GM04503 (cell line): ENCODE measurements at places on chromosomes 3 and 15.

- no peak for DNase-seq
Measured at GRCh38 chr15:89502867-89503595, 6.6 kb upstream of the RHCG start.

GRCh38 chr3:60585918-60586317, 665.3 kb downstream of the FHIT start:
- DNase-seq, result no peak

DNA sequence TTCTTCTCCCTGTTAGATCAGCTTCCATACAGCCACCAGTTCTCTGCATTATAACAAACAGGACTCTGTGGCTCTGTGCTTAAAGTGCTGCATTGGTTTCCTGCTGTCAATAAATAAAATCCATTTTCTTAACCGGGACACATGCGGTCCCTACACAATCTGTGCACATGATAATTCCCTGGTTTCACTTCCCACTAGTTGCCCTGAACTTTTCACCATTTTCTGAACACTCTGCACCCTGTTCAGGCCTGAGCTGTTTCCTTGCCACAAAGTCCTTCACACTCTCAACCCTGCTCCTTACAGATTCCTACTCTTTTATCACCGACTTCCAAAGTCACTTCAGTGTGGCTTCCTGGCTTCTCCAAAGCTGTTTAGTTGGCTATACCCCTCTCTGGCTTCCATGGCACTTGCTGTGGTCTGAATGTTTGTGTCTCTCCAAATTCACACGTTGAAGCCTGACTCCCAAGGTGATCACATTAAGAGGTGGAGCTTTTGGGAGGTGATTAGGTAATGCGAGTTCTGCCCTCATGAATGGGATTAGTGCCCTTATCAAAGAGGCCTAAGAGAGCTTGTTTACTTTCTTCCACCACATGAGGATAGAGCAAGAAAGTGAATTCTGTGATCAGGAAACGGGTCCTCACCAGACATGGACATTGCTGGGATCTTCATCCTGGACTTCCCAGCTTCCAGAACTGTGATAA, 233.4 kb downstream of the CHST2 start:
- DNase-seq, result no peak

GRCh38 chr15:67042551-67043142, 22.8 kb upstream of the SMAD3 start:
- no peak for DNase-seq

GRCh38 chr3:134823679-134824078, 28.6 kb downstream of the EPHB1 start:
- DNase-seq, result no peak

- DNase-seq, result no peak
Measured at GRCh38 chr3:112763258-112763657, 83.4 kb downstream of the CD200R1L start.

DNA sequence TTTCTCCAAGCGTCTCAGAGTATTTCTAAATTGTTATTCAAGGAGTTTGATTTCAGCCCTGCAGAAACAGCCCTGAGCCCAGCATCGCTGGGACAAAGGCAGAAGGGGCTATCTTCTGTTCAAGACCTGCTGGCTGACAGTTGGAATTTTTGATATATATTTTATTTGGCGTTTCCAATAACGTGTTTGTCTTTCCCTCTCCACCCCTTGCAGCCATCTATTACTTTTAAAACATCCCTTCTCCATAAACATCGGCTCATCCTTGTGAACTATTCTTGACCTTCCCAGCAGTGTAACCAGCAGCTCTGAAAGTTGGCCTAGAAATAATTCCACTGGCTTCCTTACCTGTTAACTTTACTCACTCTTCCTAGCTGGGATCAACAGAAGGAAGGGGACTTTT, 5.5 kb upstream of the MEIS2 start:
- no peak for DNase-seq

- no peak for DNase-seq
Measured at GRCh38 chr15:52527196-52527910, 1.3 kb downstream of the MYO5A start.

GRCh38 chr15:45169608-45170480, 17.9 kb downstream of the SHF start:
- DNase-seq, result no peak

DNA sequence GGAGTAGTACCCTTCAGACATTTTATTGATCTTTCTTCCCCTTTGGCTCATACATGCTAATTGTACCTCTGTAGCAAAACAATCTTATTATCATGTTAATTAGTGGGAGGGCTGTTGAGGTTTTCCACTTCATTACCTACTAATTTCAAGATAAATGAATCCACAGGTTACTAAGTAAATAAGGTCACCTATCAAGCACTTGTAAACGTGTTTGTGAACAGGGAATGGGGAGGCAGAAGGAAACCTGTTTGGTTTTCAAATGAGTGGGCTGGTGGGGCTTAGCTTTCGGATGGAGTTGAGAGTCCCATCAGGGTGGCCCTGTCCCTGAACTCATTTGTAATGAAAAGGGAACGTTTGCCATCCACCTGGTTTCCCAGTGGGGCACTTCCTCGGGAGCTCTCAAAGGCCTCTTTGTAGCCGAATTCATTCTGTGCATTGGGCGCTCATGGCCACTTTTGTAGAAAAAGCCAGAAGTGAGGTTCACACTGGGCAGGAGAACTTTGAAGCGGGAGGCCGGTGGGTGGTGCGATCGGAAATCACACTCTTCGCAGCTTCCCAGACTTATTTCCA, 419.8 kb upstream of the NR2F2 start:
- DNase-seq, result no peak

GRCh38 chr15:101723874-101724674, at the start of gene TARS3:
Gene TARS3, minus strand, starts transcription at chr15:101724473. Its CDS starts 86 bp downstream, at chr15:101724387.
- DNase-seq, result peak; percentile 34

DNA sequence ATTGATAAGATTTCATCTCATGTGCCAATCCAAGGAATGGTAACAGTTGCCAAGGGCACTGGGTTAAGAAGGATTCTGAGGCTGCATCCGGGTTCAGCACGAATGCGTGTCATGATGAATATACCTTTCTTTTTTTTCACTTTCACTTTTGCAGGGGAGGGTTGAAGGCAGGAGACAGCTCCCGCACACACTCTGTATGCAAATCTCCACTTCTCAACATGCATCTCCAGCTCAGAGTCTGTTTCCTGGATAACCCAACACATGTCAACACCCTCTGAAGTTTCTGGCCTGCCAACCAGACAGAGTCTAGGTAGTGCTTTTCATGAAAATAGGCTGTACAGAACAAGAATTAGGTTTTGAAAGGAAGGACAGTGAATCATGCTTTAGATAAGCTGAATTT, 21.6 kb downstream of the B4GALT4 start:
- no peak for DNase-seq

DNA sequence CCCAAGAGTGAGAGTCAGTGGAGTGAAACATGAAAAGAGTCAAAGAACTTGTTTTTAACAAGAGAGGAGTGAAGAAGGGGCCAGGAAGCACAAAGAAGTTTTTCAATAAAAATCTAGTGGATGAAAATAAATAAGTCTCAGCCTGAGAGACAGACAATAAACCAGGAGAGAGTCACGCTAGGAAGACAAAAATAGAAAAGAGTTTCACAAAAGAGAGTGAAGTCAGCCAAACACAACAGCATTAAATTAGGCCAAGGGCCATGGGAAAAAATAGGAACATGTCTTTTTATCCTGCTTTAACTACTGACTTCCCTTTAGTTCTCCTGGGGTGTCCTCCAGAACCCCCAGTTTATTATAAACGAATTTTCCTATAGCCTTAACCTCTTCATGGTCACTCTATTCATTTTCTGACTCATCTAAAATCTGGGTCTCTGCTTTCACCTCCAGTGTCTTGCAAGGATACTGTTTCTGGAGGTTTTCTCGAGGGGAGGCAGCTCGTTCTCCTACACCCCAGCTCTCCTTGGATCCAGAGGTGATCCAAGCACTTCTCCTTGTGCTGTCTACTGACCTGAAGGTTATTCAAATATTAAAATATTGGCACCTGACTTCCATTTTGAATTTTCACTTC, 571.5 kb upstream of the PPP2R3A start:
- DNase-seq, result peak; percentile 6

DNA sequence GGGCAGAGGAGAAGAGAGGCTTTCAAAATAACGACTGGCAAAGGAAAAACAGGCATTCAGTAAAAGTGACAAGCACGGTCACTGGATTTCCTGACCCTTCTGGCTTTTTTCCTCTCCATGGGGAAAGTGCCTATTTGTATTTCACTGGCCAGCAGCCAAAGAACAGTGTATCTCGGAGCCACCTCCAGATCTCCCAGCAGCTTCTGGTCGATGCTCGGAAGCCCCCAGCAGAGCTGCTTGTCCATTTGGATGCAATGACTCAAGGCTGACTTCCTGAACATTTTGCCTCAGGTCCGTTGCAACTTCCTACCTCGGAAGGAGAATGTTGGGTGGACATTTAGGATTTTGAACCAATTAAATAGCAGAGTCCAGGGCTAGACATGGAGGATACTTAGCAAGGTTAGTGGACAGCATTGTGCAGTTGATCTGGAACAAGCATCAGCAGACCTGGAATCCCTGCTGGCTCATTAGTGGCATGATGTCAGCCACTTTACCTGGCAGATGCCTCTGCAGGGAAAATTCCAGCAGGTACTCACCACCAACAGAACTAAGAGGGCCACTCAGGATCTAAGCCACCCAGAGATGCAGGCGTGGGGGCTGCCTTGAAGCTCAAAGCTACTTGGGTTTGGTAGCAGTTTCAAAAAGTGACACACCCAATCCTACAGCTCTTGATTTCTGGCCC, 1.1 kb downstream of the FAM107A start:
- no peak for DNase-seq

GRCh38 chr3:48820612-48821324, 26.9 kb downstream of the PRKAR2A start:
- DNase-seq, result no peak

DNA sequence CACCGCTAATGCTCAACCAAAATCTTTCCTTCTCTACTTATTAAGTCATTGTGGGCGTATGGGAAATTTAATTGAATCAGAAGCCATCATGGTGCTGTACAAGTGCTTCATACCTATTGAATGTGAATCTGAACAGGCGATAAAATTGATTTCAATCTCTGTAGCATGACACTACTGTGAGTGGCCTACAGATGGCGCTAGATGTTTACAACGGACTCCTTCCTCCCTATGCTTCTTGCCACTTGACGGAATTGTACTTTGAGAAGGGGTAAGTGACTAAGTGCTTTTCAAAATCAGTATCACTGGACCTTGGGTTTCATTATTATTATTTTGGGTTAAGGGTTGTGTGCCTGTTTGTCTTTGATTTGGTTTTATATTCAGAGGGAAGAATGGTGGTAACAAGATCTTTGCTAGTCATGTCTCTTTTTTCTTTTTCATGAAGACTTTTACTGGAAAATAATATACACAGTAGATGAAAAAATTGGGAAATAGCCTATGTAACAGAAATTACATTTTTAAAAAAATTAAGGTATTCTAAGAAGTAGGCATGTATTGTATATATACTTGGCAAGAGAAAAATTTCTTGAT, 35.4 kb downstream of the ACP3 start:
- DNase-seq, result peak; percentile 11

DNA sequence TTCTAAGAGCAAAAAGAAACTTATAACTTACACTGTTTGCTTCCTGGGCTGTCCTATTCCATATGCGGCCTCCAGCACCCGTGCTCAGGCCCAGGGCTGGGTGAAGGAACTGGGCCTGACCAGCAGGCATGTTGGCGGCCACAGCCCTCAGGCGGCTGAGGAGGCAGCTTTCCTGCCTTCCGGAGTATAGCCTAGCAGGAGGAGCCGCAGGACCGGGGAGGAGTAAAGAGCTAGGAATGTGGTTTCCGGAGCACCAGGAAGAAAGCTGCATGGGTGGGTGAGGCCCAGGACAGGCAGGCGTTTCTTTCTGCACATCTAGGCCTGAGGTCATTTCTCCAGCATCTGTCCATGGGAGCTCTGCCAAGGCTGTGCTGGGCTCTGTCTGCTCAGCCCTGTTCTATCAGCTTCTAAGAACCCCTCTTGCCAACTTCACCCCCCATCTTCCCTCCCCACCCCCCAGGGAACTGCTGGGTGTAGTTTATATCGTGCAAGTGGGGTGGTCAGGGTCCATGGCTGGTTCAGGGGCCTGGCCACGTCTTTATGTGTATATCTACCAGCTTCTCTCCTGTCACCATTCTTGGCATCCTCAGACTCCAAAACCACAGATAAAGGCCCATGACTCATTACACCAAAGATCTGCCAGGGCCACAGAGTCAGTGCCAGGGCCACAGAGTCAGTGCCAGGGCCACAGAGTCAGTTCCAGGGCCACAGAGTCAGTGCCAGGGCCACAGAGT, 7.8 kb upstream of the KIF7 start:
- DNase-seq, result peak; percentile 93

DNA sequence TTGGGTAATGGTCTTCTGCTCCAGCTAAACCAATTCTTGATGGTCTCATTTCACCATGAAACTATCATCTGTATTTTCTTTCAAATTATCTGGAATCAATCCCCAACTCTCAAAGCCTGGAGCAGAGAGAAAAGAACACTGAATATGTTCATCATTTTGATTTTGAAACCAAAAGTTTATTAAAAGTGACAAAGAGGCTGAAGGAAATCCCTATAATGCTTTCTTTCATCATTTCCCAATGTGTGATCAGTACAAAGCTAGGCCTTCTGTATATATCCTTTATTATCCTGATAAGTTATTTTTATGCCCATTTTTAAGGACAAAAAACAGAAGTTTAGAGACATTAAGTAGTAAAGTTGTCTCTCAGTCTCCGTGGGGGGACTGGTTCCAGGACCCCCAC, 50.1 kb upstream of the MBNL1 start:
- DNase-seq, result no peak
